ENCODE measurements at places on chromosomes 13 and 19.
A peak's percentile ranks its signal among the peaks of the same experiment; 100 is the strongest.

- DNase-seq, result no peak
These were observed 65.0 kb downstream of the TBC1D4 start for GRCh38 chr13:75417012-75417384.

DNA sequence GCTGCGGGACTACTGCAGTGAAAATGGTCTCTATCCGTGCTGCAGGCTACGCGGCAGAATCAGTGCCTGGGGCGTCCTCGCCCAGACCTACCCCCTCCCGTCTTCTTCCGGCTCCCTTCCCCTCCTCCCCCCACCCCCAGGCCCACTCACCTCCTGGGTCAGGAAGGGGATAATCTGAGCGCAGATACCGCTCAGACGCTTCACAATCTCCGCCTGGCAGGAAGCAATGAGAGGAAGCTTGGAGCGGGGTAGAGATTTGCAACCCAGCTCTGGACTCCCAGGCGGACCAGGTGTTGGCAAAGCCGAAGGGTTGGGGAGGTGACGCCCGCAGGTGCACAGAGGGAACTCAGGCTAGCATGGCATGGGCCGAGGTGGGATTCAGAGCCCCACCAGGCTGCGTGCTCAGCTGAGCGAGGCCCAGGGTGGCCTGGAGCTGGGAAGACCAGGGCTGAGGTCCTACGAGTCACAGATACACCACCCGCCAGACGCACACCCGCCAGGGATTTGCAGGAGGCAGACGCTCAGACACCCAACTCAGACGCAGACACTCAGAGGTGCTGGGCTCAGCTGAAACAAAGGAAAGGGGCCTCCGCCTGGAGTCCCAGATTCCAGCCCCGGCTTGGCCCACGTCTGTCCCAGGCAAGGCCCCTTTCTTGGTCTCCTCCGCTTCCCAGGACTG, 4.1 kb downstream of the TLE2 start:
- no peak for DNase-seq

- no peak for DNase-seq
These were observed 178.8 kb upstream of the KL start for GRCh38 chr13:32837307-32837972.

DNA sequence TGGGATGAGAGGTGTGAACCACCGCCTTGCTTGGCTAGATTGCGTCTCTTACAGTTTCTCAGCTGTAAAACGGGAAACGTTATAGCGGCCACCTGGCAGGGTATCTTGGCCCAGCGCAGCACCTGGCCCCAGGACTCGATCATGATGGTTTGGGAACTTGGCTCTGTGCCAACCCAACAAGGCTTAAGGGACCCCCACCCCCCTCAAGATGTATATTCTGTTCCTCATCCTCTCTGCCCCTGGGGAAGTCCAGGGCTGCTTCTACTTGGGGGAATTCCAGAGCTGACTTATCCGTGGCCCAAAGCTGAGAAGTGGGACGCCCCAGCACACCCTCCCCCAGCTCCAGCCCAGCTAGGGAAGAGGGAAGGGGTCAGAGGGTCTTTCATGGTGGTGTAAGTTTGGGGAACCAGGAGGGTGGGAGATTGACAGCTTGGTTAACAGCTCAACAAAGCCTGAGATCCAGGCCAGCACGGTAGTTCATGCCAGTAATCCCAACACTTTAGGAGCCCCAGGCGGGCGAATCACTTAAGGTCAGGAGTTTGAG, 695 bp downstream of the ICAM1 start:
- no peak for DNase-seq

- DNase-seq, result peak; percentile 65
These were observed at the start of gene ZNF358 for GRCh38 chr19:7515645-7516151. TSS of gene ZNF358 (plus strand) at chr19:7516103. CDS start at chr19:7519243, 3,140 bp downstream.

- no peak for DNase-seq
These were observed 4.4 kb downstream of the TRIP10 start for GRCh38 chr19:6743714-6744380.

GRCh38 chr13:34913040-34913439, 29.0 kb upstream of the NBEA start:
- DNase-seq, result no peak

DNA sequence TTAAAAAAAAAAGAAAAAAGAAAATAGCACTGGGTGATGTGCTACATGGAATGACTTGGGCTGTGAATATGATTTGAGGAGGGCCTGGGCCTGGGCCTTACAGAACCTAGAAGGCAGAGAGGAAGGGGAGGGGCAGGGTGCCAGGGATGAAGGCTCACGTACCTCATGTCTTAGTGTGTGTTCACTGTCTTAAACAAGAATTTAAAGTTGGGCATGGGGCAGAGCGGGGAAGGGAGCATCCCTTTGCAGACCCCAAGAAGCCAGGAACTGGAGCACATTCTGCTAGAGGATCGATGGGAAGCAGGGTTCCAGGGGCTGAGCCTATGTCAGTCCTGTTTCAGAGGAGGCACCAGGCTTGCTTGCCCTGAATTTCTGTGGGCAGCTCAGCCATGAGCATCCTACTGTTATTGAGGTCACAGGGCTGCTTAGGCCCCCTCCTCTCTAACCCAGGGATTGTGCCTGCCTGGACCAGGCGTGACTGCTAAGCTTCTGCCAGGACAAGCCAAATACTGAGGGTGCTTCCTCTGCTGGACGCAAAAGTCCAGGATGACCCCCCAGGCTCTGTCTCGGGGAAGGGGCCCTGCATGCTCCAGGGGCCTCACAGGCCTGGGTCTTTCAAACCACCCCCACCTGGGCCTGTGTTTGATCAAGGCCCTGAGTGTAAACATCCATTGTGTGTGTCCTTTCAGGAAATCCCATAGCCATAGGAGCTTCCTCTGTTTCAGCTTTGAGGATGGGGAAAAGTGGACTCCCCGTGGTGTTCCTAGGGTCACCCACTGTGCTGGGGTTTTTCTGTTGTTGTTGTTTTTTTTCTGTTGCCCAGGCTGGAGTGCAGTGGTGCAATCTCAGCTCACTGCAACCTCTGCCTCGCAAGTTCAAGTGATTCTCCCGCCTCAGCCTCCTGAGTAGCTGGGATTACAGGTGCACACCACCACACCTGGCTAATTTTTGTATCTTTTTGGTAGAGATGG, 4.8 kb downstream of the LSR start:
- no peak for DNase-seq

- DNase-seq, result no peak
These were observed 19.8 kb upstream of the ACP7 start for GRCh38 chr19:39064405-39064804.

- DNase-seq, result no peak
These were observed 27.4 kb downstream of the LAMP1 start for GRCh38 chr13:113324398-113324797.

- no peak for DNase-seq
These were observed 6.1 kb upstream of the GSK3A start for GRCh38 chr19:42248270-42249148.

GRCh38 chr19:45250832-45251451, at the start of gene MARK4:
TSS of gene MARK4 (plus strand) at chr19:45251271. CDS start at chr19:45251589, 318 bp downstream.
- peak; percentile 26 for DNase-seq

DNA sequence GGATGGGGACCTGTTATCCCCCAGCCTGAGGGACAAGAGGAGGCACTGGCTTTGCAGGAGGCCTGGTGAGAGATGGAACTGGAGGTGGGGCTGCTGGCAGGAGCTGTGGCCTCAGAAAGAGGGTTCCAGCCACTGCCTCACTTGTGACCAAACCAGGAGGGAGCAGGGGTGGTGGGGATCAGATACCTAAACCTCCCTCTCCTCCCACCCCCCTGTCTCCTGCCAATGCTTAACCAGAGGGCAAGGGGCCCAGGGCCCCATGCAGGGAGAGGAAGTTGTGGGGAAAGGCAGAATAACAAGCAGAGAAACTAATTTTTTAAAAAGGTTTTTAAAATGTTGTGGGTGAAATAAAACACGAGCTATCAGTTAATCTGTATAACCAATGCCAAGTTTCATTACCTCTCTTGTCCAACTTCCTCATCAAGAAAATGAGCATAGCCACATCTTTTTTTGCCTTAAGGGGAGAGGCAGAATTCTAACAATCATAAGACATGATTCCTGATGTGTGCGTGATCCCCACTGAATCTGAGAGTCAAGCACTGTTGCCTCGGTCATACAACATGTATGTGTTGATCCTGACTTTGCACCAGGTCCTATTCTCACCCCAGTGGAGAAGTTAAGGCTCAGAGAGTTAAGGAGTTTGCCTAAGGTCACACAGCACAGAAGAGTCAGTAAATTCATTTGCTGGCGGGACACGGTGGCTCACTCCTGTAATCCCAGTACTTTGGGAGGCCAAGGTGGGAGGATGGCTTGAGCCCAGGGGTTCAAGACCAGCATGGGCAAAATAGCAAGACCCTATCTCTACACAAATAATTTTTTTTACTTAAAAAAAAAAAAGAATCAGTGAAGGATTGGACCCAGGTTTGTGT, 12.9 kb downstream of the FXYD5 start:
- DNase-seq, result no peak

- no peak for DNase-seq
These were observed 254.2 kb downstream of the ITGBL1 start for GRCh38 chr13:101706651-101707050.

- no peak for DNase-seq
These were observed 72.6 kb downstream of the TEX26 start for GRCh38 chr13:31005066-31005465.

DNA sequence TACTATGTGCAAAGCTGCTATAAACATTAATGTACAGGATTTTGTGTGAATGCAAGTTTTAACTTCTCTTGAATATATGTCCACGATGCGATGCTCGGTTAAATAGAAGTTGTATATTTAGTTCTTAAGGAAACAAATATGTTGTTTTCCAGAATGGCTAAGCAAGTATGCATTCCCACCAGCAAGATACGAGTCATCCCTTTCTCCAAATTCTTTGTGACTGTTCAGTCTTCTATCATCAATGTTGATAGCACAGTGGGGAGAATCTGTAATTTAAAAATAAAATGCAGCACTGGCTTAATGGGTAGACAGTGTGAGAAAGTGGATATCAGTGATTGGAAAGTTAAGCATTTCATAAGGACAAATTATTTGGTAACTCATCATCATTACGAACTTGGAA, 1340.8 kb downstream of the PCDH9 start:
- no peak for DNase-seq

DNA sequence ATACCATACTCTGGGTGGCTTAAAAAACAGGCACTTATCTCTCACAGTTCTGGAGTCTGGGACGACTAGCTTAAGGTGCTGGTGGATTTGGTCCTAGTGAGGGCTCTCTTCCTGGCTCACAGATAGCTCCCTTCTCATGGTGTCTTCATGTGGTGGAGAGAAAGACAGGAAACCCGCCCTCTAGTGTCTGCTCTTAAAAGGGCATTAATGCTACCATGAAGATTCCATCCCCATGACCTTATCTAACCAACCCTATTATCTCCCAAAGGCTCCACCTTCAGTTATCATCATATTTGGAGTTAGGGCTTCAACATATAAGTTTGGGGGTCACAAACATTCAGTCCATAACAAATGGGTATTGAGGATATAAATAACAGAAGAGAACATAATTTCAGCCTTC, 139.4 kb downstream of the HS6ST3 start:
- peak; percentile 12 for DNase-seq

- no peak for DNase-seq
These were observed 709.4 kb downstream of the PCDH9 start for GRCh38 chr13:66520511-66521355.

DNA sequence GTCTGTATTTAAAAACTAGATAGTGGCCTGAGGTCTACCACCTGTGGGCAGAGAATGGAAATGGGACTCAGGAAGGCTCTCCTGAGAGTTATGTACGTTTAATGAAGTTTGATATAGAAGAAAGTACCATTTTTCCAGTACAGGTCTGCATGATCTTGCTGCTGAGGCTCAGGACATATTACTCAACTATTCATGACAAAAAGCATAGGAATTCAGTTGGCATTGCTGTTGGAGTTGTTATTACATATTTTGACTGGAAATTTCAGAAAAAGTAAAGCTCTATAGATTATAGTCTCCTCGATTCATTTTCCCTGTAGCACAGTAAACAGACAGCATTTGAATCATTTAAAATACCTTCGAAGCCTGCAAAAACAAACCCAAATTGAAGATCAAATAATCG, 469.8 kb downstream of the DCT start:
- no peak for DNase-seq

GRCh38 chr13:49248622-49249002, 887 bp downstream of the CDADC1 start:
- DNase-seq, result no peak

DNA sequence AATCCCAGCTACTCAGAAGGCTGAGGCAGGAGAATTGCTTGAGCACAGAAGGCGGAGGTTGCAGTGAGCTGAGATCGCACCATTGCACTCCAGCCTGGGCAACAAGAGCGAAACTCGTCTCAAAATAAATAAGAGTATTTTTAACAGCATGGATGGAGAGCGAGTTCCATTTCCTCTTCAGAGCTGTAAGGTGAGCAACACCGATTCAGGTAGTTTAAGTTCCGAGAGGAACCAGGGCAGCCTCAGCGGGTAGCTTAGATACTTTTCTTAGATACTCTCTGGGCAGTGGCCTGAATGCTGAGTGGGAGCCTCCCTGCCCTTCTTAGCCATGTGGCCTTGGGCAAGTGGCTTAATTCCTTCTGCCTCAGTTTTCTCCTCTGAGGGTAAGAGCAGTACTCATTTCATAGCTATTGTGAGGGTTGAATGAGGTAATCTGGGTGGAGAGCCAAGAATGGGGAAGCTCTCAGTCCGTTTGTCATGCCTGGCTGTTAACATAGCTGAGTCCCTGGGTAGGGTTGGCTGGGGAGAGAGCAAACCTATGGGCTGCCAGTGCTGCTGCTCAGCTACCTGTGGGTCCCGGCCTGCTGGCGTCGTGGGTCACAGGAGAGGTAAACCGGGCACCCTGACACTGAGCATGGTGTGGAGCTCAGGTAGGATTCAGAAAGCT, 4.1 kb downstream of the ATP11A start:
- no peak for DNase-seq

DNA sequence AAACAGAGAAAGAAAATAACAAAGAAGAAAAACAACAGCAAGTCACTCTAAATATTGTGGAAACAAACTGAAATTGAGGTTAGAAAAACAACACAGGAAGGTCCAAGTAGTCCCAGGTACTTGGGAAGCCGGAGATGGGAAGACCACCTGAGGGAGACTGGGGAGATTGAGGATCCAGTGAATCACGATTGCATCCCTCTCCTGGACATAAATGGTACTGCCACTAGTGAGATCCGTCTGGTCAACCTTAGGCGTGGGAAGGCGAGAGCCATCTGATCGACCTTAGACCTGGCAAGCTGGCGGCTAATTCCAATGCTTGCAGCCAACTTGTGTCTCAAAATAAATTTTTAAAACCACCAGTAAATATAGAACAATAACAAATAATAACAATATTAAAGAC, 81.9 kb downstream of the ZNF726 start:
- no peak for DNase-seq

DNA sequence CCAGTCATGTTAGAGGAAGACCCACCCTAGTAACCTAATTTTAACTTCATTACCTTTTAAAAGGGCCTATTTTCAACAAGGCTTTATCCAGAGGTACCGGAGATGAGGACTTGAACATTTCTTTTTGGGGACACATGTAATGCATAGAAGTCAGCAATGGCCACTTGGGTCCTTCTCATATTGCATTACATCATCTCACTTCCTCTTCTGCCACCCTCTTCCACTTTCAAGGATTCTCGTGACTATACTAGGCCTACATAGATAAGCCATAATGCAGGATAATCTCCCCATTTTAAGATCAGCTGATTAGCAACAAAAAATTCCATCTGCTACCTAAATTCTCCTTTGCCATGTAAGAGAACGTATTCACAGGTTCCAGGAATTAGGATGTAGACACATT, 557.2 kb downstream of the KCTD12 start:
- no peak for DNase-seq

GRCh38 chr13:90253806-90254205, 1093.7 kb upstream of the MIR17HG start:
- DNase-seq, result no peak

- DNase-seq, result no peak
These were observed 108.9 kb downstream of the SLC7A1 start for GRCh38 chr13:29486551-29486950.

Measured in T-helper 2 cell (primary cell).